ENCODE measurements at places on chromosomes 5 and 9.

GRCh38 chr5:172743112-172743959 lies 27.7 kb downstream of the DUSP1 start:
- no peak overlapping the region for H3K4me3 ChIP-seq
- H3K36me3 ChIP-seq = no peaks in the 10 kb centered on the region
- DNase-seq = no peak
- peaks cover 3% of the 10 kb centered on the region for H3K27me3 ChIP-seq

DNA sequence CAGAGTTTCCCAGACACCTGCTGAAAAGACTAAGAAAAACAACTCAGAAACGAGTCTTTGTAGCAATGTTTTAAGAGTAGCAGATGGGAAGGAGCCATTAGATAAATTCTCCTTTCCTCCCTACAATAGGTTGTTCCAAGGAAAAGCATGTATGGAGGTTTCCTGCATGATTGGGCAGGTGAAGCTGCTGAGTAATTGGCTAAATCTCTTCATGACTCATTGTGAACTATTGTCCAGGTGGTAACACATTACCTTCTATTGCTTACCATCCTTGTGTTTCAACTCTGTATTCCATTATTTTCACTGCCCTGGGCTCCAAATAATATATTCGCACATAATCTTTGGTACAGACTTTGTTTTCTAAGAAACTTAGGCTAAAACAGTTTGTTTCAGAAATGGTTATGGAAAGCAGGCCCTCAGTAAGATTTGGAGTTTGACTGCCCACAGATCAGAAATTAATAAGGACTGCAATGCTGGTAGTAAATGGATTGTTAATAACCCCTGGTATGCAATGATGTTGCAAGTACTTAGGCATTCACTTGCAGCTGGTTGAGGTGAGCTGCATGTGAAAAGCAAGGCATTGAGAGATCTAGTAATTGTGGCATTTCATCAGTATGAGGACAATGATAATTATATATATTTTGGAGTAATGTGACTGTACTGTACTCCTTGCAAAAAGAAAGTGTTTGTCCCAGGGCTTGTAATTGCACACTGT lies 281.4 kb upstream of the VLDLR start:
- no peaks in the 10 kb centered on the region for H3K4me1 ChIP-seq
- no peak overlapping the region for H3K4me3 ChIP-seq
- H3K36me3 ChIP-seq = no peaks in the 10 kb centered on the region
- H3K27ac ChIP-seq = no peak overlapping the region

GRCh38 chr5:158611581-158611980 lies 488.1 kb downstream of the EBF1 start:
- no peak for DNase-seq
- no peaks in the 10 kb centered on the region for H3K4me1 ChIP-seq
- H3K36me3 ChIP-seq = no peaks in the 10 kb centered on the region

DNA sequence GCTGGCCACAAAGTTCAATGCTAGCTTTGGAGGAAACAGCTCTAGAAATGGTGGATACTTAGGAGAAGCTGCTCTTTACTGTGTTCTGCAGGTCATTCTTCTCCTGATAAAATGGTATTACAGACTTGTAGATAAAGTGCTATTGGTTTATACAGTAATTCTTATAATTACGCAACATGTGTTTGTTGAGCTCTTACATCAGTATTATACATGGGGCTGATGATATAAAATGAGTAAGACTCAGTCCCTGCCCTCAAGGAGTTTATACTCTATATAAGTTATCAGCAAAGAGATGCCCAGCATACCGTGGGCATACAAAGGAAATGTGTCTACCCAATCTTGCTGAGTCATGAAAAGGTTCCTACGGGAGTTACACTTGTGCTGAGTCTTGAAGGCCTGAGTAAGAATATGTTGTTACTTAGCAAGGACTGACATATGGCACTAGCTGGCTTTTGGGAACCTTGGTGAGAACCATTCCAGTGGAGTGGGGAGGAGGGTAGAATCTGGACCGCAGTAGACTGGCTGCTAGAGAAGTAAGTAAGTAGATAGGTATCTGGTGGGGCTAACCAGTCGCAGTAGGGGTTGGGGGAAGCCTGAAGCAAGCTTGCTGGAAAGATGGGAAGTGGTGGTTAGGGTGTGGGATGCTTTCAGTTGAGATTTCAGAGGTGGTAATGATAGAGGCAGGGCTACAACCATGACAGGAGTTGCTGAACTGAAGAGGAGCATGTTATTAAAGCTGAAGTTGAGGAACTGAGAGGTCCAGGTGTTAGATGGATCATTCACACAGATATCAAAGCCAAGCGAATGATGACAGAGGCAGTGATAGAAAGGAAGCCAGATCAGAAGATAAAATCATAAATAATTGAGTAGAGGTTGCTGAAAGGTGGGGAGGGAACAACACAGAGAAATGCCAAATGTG lies 11.1 kb upstream of the TTC23L start:
- no peak overlapping the region for H3K4me3 ChIP-seq
- DNase-seq = no peak
- peaks cover 4% of the 10 kb centered on the region for H3K36me3 ChIP-seq

- H3K36me3 ChIP-seq = peaks cover 23% of the 10 kb centered on the region
- H3K4me1 ChIP-seq = peaks cover 8% of the 10 kb centered on the region
- no peak for DNase-seq
- H3K27ac ChIP-seq = no peak overlapping the region
- no peak overlapping the region for H3K4me3 ChIP-seq
These were observed 51.2 kb downstream of the SAR1B start for GRCh38 chr5:134581241-134581981.

- H3K4me1 ChIP-seq = no peaks in the 10 kb centered on the region
- H3K4me3 ChIP-seq = no peak overlapping the region
- no peak overlapping the region for H3K27ac ChIP-seq
- no peaks in the 10 kb centered on the region for H3K36me3 ChIP-seq
- DNase-seq = no peak
These were observed 5.7 kb downstream of the ENTPD8 start for GRCh38 chr9:137435381-137435891.

- peaks cover 32% of the 10 kb centered on the region for H3K36me3 ChIP-seq
- H3K4me3 ChIP-seq = peak overlapping the region; percentile 96
- peaks cover 58% of the 10 kb centered on the region for H3K4me1 ChIP-seq
- peak; percentile 39 for DNase-seq
These were observed 359 bp downstream of the PRELID1 start for GRCh38 chr5:177303925-177304391.

DNA sequence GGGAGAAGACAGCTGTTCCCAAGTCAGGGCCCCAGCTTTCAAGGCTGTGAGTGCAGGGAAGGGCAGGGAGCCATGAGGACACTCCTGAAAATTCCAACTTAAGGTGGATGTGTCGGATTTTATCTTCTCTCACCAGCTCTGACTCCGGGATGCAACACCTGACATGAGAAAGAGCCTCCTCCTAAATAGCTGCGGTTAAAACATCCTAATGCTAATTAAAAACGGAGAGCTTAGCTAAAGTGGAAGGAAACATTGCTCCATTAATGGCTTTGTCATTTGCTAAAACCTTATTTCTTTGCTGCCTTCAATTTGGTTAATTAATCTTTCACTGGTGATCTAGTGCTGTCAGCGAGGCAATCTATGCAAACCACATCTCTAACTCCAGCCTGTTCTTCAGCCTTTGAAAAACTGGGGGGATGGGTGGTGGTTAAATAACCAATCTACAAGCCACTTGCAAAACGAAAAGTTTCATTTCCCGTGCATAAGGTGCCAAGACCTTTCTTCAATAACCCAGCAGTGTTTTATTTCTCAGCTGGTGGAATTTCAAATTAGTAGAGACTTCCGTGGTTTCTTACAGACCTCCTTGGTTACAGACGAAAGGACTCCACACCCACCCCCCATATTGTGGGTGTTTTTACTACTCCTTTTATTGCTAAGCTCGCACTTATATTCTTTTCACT lies 379.6 kb downstream of the MLLT3 start:
- peak overlapping the region; percentile 18 for H3K4me3 ChIP-seq
- no peak overlapping the region for H3K27ac ChIP-seq
- DNase-seq = peak; percentile 30
- H3K36me3 ChIP-seq = no peaks in the 10 kb centered on the region
- peaks cover 7% of the 10 kb centered on the region for H3K27me3 ChIP-seq

DNA sequence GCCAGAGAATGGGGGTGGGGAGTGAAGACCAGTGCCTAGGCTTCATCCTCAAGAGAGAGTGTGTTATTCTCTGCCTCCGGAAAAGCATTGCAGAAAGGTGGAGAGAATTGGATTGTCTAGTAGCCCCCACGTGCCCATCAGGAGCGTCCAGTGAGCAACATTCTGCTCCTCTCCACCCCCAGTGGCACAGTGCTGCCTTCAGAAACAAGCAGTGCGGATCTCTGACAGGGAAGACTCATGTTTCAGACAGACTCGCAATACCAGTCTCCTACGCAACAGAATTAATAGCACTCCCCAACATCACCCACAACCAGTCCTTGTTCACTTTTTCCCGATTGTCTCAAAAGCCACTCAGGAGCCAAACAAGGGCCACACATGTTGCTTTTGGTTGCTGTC lies 14.9 kb upstream of the CEL start:
- peaks cover 44% of the 10 kb centered on the region for H3K36me3 ChIP-seq
- H3K27me3 ChIP-seq = no peaks in the 10 kb centered on the region
- H3K27ac ChIP-seq = no peak overlapping the region
- no peak overlapping the region for H3K4me3 ChIP-seq

DNA sequence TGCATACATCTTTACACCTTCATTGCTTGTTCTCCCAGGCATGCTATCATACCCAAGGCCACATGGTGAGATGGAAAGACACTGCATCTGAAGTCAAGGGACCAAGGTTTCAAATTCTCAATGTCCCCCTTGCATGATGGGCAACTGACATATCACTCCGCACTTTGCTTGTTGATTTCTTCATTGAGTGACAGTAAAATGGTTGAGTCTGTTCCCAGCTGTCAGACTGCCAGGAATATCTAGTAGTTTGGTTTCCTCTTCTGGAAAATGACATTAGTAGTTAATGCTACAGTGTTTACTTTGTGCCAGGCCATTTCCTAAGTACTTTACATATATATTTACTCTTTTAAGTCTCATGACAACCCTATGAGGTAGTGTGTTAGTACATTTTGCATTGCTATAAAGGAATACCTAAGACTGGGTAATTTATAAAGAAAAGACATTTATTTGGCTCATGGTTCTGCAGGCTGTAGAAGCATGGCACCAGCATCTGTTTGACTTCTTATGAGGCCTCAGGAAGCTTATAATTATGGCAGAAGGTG lies 114.4 kb downstream of the PCSK1 start:
- H3K4me3 ChIP-seq = no peak overlapping the region
- H3K27me3 ChIP-seq = peaks cover 4% of the 10 kb centered on the region
- no peak overlapping the region for H3K27ac ChIP-seq

- no peak overlapping the region for H3K27ac ChIP-seq
- peaks cover 12% of the 10 kb centered on the region for H3K36me3 ChIP-seq
- no peak overlapping the region for H3K4me3 ChIP-seq
- H3K4me1 ChIP-seq = peaks cover 64% of the 10 kb centered on the region
These were observed 3.7 kb downstream of the PIK3R1 start for GRCh38 chr5:68219161-68219816.

GRCh38 chr5:14081791-14082190 lies 61.4 kb upstream of the TRIO start:
- H3K27ac ChIP-seq = no peak overlapping the region
- H3K27me3 ChIP-seq = peaks cover 8% of the 10 kb centered on the region
- H3K36me3 ChIP-seq = no peaks in the 10 kb centered on the region
- H3K4me1 ChIP-seq = no peaks in the 10 kb centered on the region

DNA sequence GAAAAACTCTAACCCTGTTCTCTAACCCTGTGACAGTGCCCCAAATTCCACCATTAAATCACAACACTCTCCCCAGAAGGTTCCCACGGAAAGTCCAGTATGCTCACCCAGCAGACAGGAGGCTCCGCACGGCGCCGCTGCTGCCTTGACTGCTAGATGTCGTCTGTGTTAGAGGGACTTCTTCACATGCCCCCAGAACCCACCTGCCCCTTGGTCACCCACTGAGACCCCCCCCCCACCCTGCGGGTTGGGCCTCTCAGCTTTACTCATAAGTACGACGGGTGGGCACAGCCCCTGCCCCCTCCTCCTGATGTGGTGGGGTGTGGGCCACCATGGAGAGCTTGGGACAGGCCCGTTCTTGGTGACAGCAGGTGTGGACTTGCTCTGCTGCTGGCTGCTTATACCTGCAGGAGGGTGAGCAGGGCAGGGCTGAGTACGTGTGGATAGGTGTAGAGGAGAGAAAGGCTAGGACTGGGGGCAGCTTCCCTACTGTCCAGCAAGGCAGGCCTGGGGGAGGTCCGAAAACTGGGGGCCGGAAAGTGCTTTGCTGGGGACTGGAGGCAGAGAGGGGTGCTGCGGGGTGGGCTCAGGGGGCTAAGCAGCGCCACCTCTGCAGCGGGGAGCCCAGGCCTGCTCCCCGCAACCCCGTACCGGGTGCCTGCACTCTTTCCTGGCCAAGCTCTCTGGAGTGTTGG lies 57.5 kb upstream of the OLFM1 start:
- no peaks in the 10 kb centered on the region for H3K36me3 ChIP-seq
- H3K27me3 ChIP-seq = no peaks in the 10 kb centered on the region
- no peak overlapping the region for H3K27ac ChIP-seq

DNA sequence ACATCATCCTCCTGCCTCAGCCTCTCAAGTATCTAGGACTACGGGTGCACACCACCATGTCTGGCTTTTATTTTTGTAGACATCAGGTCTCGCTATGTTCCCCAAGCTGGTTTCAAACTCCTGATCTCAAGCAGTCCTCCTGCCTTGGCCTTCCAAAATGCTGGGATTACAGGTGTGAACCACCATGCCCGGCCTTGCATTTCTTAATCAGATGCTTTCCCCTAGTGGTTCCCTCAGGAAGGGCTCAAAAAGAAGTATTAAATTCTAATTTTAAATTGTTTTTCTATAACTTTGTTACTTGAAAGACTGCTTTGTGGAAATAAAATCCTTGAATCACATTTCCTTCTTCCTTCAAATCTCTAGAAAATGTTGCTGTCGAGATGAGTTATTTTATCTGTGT lies 79.5 kb upstream of the ROR2 start:
- H3K27me3 ChIP-seq = no peaks in the 10 kb centered on the region
- no peaks in the 10 kb centered on the region for H3K4me1 ChIP-seq
- H3K27ac ChIP-seq = no peak overlapping the region
- DNase-seq = no peak
- H3K36me3 ChIP-seq = peaks cover 16% of the 10 kb centered on the region

GRCh38 chr9:127214421-127215267 lies 49.9 kb upstream of the GARNL3 start:
- no peaks in the 10 kb centered on the region for H3K27me3 ChIP-seq
- H3K27ac ChIP-seq = no peak overlapping the region
- DNase-seq = peak; percentile 74
- no peaks in the 10 kb centered on the region for H3K36me3 ChIP-seq

Measured in activated CD4-positive, alpha-beta memory T cell treated with anti-CD3 and anti-CD28 coated beads for 36 hours (primary cell).